EH (cell line): ENCODE measurements at places on chromosomes 4 and X.

GRCh38 chr4:150181536-150181935, 103.3 kb downstream of the DCLK2 start:
- DNase-seq, result peak; percentile 78

GRCh38 chr4:169070895-169071218, 60.8 kb upstream of the CBR4 start:
- no peak for DNase-seq

DNA sequence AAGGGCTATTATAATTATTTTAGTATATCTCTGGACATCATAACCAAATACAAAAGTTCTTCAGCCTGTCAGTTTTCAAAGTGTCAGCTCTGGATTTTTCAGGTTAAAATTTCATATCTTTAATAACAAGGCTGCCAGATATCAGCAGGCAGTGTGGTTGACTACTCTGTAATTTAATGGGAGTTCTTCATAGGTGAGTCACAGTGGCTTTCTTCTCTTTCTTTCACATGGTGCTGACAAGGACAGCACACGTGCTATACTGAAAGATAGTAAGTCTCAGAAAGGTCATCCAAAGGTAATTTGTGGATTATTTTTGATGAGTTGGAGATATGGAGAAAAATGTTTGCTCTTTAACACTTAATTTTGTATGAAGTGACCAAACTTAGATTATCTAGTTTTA, 43.2 kb downstream of the GALNT7 start:
- DNase-seq, result peak; percentile 77

DNA sequence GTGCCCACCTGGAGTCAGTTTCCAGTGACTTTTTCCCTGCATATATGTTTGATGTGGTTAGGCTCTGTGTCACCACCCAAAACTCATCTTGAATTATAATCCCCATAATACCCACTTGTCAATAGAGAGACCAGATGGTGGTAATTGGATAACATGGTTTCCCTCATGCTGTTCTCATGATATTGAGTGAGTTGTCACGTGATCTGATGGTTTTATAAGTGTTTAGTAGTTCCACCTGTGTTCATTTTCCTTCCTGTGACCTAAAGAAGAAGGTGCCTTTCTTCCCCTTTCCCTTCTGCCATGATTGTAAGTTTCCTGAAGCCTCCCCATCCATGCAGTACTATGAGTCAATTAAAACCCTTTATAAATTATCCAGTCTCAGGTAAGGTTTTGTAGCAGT, 740.9 kb downstream of the ARAP2 start:
- no peak for DNase-seq

DNA sequence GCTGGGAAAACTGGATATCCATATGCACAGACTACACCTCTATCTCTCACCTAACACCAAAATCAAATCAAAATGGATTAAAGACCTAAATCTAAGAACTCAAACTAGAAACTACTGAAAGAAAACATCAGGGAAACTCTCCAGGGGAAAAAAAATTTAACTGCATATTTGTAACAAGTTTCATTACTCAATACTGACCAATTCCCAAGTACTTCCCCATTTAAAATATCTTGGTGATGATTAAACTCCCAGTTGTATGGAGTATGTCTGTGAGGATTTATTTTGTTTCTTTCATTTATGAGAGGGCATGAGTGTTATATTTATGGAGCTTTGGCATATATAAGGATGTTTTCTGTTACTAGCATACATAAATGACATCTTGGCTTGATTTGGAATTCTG, 112.3 kb upstream of the IL15 start:
- peak; percentile 73 for DNase-seq

- DNase-seq, result no peak
Measured at GRCh38 chr4:165053645-165054044, at the start of gene TRIM75. Gene TRIM75 (plus strand): TSS chr4:165053866. CDS start chr4:165059148, 5,282 bp downstream.

DNA sequence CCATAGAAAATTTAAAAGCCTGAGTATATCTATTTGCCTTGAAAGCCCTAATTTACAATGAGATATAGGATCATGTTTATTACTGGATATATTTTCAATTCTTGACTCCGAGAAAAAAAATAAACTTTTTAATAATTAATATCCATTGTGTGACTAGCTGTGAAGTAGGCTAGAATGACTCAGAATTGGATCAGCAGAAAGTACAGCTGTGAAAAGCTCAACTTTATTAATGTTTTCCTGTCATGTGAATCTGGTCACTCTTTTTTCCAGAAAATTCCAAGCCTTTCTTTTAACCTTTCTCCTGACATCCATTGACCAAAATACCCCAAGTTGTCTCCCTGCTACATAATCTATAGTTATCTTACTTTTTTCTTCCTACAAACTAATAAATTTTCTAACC, 171.8 kb upstream of the PACRGL start:
- peak; percentile 49 for DNase-seq

GRCh38 chr4:124262211-124263179, 450.0 kb downstream of the ANKRD50 start:
- peak; percentile 83 for DNase-seq

DNA sequence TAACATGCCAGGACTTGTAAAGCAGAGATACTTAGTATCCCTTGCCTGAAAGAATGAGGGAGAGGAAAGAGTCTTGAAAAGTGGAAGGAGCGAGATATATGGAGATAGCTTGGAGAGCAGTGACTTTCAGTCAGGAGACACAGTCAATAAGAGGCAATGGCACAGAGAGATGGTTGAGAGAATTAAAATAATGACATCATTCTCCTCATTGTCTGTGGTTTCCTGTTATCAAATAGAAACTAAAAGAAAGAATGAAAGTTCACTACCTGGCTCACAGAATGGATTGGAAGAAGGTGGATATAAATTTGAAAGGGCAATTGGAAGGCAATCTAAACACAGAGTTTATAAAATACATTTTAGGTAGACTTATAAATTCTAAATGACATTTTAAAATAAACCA, 760.2 kb upstream of the AADAT start:
- DNase-seq, result no peak

GRCh38 chr4:74473155-74473811, 28.3 kb downstream of the AREG start:
- DNase-seq, result peak; percentile 91

DNA sequence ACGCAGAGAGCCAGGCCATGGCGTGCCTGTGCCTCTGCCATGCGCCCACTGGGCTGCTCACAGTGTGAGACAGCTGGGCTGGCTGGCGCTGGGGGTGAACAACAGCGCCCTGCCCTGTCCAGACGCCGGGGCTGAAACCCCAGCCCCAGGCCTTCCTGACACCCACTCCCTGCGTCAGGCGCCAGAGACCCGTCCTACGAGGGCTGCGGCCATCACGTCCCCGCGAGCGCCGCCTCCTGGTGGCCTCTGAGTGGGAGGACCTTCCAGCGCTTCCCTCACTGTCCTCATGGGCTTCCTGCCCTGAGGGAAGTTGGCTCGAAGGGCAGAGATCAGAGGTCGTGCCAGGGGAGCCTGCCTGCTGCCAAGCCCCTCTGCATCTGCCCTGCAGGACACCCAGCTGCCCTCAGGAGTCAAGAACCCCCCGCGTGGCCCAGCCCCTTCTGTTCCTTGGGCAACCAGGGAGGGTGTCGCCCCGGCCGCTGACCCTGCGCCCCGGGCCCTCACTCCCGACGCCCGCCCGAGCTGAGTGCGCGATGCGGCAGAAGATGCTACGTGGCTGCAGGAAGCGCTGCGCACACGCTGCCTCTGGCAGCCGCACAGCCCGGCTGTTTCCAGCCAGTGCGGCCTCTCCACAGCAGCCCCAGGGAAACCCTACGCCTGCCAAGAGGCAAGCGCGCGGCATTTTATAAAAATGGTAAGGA, 16.2 kb downstream of the NELFA start:
- no peak for DNase-seq

DNA sequence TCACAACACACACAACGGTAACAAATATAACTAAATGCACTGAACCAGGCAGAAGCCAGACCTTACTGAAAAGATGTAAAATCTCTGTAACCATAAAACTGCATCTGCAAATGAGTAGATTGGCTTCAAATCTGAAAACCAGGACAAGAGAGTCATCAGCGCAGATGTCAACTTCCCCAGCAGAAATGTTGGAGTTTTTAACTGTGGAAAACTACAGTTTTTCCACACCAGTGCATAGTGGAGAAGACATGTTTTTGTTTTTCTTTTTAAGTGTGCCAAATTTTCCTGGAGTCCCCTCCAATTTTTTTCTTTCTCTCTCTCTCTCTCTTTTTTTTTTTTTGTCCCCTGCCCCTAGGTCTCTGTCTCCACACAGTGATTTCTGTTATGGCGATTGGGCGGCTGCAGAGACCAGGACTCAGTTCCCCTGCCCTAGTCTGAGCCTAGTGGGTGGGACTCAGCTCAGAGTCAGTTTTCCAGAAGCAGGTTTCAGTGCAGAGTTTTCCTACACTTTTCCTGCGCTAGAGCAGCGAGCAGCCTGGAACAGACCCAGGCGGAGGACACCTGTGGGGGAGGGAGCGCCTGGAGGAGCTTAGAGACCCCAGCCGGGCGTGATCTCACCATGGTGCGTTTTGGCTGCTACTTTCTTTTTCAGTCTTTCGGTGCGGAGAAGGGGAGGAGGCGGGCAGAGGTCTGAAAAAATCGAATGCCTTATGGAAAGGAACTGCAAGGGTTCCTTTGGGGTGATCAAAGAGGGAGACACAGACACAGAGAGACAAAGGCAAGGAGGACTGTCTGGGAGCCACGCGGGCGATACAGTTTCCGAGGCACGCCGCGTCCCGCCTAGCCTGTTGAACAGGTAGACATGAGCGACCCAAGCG, at the start of gene GUCY1A1:
GUCY1A1 (plus strand) TSS at position 505 of the 878 bp plus-strand sequence. CDS start 30,020 bp downstream, outside the sequence.
- DNase-seq, result peak; percentile 2

- DNase-seq, result no peak
Measured at GRCh38 chr4:122555216-122555615, 65.7 kb downstream of the IL21 start.

DNA sequence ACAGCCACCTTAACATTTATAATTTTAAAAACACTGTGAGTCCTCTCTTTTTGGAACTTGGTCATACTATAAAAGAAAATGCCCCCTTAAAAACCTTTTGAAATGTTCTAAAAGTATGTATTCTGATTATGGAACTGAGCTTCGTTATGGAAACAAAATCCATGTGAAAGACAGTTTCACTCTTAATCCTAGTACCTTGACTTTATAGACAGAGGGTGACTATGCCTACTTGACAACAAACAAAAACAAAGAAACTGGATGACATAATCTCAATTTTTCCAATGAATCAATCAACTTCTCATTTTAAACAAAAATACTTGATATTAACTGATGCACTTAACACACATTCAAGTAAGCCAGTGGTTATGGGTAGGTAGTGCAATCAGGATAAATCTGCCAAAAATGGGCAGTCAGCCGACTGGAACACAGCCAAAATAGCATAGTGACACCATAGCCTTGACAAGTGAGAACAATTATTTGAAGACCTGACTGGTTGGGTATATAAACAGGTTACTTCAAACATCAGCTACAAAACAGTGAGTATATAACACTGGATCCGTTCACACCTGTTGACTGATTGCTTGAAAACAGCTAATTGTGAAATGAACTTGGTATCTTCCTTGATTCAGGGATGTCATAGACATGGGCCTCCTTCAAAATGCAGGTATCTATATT, 265.5 kb downstream of the PPP3CA start:
- no peak for DNase-seq

DNA sequence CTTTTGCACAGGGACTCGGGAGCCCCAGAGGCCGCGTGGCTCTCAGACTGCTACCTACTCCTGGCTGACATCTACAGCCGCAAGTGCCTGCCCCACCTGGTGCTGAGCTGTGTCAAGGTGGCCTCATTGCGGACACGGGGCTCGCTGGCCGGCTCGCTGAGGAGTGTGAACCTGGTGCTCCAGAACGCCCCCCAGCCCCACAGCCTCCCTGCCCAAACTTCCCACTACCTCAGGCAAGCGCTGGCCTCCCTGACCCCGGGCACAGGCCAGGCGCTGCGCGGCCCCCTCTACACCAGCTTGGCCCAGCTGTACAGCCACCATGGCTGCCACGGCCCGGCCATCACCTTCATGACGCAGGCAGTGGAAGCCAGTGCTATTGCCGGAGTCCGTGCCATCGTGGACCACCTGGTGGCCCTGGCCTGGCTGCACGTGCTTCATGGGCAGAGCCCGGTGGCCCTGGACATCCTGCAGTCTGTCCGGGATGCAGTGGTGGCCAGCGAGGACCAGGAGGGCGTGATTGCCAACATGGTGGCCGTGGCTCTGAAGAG, 28.8 kb downstream of the SH3TC1 start:
- no peak for DNase-seq

GRCh38 chr4:171025776-171026175, 787.4 kb upstream of the GALNTL6 start:
- no peak for DNase-seq

DNA sequence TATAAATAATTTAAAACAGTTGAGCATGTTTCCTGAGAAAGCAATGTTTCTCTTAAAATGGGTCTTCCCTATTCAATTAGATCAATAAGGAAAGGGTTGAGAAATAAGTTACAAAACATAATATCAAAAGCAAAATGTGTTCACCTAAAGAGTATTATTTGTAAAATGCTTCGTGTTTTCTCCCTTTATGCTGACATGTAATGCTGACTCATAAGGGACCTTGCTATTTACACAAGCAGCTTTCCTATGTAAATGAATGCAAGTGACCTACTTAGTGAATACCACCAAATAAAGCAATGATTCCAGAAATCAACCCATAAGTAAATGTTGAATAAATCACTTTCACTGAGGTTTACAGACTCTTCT, 91.5 kb downstream of the ELOVL6 start:
- peak; percentile 58 for DNase-seq

DNA sequence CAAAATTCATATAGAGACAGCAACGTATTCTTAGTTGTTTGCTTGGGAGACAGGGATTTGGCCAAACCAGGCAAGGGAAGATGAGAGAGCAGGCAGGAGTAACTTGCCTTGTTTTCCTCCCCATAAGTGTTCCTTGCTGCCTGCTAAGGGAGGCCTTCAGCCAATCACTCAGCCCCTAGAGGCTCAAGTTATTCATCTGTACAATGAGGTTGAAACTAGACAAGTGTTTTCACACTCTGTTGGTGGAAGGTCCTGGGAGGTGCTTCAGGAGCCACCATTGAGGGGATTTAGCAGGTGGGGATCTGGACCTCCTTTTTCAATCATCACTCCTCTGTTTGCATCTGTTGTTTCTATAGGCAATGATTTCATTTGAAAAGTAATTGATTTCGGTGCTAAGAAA, 23.6 kb upstream of the HMGB3 start:
- no peak for DNase-seq

GRCh38 chrX:19731307-19731820, 156.0 kb downstream of the SH3KBP1 start:
- DNase-seq, result no peak

DNA sequence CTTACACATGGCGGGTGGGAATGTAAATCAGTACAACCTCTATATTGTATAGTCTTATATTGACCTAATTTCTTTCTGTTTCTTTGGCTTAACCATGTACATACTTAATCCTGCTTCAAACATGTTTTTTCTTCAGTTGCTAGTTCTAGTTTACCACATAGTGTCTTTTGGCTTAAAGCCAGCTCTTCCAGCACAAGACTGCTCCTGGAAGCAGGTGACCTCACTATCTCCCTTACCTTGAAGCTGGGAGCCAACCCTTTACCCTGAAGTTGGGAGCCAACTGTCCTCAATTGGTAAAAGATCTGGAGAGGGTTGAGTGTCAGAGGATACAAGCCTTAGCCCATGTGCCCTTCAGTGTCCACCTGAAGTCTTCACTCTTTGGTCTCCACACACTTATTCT, 162.7 kb downstream of the AASDH start:
- DNase-seq, result no peak
